T-helper 17 cell (primary cell): ENCODE measurements at places on chromosomes 4 and X.

- no peak for DNase-seq
Observed at GRCh38 chr4:168693750-168694490, 197.1 kb downstream of the PALLD start.

DNA sequence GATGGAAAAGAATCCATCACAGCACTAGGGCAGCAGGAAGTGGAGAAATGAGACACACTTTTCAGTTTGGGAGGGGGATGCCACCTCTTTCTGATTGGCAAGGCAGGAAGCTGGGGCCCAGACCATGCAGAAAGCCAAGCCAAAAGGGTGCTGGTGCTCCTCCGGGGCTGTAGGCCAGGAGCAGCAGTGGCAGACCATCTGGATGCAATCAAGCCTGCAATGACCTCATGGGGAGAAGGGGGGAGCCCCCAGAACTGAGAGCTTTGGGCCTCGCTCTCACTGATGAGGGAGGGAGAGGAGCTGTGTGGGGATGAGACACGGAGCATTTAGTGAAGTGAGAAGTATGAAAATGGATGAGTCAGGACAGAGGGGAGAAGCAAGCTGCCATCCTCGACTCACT lies 141.3 kb upstream of the NALF2 start:
- DNase-seq = no peak

- DNase-seq = no peak
Observed at GRCh38 chrX:151516538-151517187, 46.8 kb upstream of the PASD1 start.

- DNase-seq = no peak
Observed at GRCh38 chr4:9847968-9848748, 66.7 kb downstream of the DRD5 start.

DNA sequence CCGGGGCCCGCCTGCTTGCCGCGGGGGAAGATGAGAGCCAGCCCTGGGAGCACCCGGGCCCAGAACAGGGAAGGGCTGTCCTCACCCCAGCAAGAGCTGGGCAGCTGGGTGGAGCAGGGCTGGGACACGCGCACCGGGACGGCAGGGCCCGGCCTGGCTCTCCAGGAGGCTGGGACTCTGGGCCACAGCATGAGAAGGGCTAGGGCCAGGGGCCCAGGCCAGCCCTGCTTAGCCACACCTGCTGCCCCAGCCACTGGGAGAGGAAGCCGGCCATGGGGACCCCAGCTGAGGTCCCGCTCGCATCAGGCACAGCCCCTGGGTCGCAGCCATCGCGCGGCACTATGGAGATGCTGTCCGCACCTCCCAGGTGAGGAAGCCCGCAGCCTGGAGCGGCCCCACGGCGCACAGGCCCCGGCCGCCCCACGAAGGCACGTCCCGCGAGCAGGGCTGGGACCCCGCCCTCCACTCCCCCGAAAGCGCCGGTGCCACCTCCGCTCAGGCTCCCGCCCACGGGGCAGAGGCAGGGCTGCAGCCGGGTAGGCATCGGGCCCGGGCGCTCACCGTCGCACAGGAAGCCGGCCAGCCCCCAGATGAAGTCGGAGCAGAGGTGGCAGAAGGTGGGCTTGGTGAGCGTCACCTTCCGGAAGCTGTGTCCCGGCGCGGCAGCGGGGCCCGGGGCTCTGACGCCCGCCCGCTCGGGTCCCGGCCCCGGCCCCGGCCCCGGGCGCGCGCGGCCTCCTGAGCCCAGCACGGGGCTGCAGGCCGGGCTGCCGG lies 531 bp downstream of the DGKQ start:
- peak; percentile 52 for DNase-seq

DNA sequence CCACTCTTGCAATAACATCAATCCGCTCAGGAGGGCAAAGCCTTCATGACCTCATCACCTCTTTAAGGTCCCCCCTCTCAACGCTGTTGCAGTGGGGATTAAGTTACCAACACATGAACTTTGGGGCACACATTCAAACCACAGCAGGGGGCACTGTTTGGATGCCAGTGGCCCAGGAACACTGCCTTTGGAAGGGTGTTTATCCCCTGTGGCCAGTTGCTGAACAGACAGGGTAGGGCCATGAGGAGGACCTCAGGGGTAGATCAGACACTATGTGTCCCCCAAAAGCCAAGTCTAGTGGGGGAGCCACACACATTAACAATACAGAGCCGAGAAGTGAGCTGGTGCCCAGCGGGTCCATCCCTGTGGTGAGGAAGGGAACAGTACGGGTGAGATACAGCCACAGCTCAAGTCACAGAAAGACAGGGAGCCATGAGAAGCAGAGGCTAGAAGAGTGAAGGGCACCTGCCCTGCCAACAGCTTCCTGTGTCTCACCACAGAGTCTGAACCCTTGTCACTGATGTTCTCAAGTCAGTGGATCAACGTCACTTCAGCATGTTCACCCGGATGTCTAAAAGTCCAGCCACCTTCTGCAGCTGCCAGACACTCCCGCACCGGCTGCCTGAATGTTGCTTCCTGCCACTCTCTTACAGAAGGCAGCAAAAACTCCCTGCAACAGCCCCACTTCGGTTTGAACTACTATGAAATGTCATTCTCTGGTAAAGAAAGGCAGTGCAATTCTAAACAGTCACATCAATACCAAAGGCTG lies 19.9 kb upstream of the MXD4 start:
- DNase-seq = peak; percentile 79

DNA sequence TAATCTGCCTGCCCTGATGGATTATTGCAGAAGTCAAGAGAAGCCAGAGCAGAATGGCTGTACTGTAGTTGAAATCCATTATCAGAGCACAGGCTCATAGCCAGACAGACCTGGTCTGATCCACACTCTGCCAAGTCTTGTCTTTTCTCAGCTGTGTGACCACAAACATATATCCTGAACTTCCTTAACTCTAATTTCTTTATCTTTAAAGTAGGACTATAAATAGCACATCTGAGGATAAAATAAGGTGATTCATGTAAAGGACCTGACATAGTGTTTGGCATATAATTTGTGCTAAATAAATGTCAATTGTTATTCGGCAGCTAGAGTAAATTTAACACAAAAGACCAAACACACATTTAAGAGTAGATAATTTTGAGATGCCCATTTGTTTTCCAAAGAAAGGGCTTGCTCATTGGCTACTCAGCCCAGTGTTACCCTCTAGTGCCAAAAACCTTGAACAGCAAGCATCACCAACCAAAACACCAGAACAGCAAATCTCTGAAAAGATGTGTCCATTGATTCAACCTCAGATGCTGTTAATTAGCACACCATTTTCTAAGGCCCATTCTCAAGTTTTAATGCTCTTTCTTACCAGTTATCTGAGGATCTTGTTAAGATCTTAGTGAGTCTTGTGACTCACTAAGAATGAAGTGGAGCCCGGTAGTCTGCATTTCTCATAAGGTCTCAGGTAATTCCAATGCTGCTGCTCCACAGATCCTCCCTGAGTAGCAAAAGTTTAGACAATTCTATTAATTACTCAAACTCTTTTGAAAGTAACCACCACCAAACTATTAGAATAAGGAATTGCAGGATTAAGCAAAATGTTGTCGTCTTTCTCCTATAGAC lies 108.8 kb downstream of the HHIP start:
- no peak for DNase-seq

- no peak for DNase-seq
Observed at GRCh38 chrX:103674531-103675454, 11.7 kb downstream of the MORF4L2 start.

DNA sequence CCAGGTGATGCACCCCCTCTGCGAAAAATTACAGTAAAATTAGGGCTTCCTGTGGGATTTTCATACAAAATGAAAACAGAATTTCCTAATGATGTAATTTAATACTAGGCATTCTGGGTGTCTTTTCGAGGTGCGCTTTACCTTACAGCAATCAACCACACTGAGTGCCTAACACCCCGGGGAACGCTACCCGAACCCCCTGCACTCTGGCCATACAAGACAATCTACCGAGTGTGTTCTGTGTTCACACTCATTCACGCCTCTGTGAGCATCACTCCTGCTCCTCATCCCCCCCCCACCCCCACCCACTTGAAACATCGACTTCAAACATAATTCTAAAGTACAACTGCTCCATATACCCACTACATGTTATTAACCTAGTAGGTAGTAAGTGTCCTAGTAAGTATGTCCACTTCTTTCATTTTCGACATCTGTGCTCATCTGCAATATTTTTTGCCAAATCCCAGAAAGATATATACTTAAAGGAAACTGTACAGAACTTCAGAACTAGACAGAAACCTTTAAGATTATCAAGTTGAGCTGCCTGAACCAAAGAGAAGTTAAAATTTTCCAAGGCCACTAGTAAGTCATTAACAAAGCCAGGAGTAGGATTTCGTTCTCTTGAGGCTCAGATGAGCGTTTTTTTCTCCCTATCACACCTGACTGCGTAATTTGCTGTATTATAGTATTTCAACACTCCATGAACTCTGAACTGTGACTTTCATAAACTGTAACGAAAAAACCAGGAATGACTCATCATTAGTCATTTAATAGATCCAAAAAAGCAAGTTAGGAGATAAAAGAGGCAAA lies 80.0 kb downstream of the FAT1 start:
- DNase-seq = no peak

- no peak for DNase-seq
Observed at GRCh38 chrX:73215246-73215645, 595 bp upstream of the NAP1L2 start.

- no peak for DNase-seq
Observed at GRCh38 chrX:29468911-29469494, 746.4 kb upstream of the MAGEB2 start.
